Stimulated activated CD8-positive, alpha-beta memory T cell treated with anti-CD3 and anti-CD28 coated beads, Interleukin-7, amount 100 ng/mL, for 1 hour (primary cell): ENCODE measurements at places on chromosomes 4 and X.

- no peak for DNase-seq
Measured at GRCh38 chrX:572538-573124, 58.0 kb upstream of the SHOX start.

GRCh38 chrX:45803383-45803921 is 602.8 kb upstream of the DIPK2B start:
- DNase-seq = no peak

DNA sequence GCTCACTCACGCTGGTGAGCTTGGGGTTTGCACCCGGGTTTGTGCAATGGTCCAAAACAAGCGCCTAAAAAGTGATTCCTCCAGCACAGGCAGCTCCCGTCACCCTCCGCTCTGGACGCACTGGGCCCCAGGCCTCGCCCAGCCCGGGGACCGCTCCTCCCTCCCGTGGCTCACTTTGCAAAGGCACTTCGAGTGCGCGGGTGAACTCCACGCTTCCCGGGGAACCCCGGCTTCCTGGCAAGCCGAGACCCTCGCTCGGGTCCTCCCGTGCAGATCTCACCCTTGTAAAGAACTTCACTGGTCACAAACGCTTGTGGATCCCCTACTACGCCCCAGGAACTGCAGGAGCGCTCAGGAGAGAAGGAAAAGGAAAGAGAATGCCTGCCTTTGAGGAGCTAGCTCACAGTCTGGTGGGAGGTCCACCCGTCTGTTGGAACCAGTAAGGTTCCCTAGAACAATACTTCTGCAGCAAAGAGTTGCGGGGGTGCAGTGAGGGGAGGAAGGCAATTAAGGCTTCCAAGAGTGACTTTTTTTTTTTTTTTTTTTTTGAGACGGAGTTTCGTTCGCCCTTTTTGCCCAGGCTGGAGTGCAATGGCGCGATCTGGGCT is at the start of gene CTPS2:
CTPS2 (minus strand) TSS at position 122 of the 608 bp plus-strand sequence. CDS start 9,767 bp downstream, outside the sequence.
- no peak for DNase-seq

GRCh38 chr4:44927399-44928380 is 201.3 kb upstream of the GNPDA2 start:
- no peak for DNase-seq

GRCh38 chrX:77731821-77732419 is 54.1 kb downstream of the ATRX start:
- DNase-seq = no peak

DNA sequence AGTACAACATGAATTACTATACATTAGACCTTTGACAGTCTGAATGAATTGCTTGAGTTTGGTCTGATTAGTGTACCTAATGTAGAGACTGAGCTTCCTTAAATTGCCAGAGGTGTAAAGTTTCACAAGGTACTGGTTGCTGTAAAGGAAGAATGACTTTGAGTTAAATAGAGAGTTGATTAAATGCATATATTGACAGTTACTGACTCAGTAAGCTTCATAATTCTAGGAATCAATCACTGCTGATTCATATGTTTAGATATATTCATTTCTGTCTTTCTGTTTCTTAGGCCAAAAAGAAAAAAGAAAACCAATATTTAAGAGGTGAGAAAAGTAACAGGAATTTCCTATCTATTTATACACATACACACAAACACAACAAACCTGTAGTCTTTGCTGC is 16.2 kb upstream of the ART3 start:
- DNase-seq = no peak

- DNase-seq = no peak
Measured at GRCh38 chr4:158189422-158189821, 16.6 kb upstream of the GASK1B start.

DNA sequence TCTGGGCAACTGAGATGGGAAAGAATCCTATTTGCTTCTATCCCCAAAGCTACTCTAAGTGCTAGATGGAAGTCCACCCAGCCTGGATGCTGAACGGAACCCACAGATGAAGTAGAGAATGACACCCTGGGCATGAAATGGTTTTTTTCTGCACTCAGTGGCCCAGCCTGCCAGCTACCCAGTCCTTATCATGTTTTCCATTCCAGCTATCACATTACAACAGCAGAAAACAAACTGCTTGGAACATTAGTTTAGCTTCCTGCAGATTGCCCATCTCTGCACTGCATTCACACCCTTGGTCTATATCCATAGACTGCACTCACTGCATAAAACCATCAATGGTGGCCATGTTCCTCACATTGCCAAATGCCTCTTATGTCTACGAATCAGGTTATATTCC is 79.1 kb downstream of the NYX start:
- no peak for DNase-seq

- DNase-seq = no peak
Measured at GRCh38 chrX:17758382-17758781, 21.1 kb downstream of the SCML1 start.

GRCh38 chrX:120021927-120022326 is 55.6 kb downstream of the RHOXF2B start:
- no peak for DNase-seq

- DNase-seq = no peak
Measured at GRCh38 chr4:122450847-122451246, 5.7 kb downstream of the IL2 start.

DNA sequence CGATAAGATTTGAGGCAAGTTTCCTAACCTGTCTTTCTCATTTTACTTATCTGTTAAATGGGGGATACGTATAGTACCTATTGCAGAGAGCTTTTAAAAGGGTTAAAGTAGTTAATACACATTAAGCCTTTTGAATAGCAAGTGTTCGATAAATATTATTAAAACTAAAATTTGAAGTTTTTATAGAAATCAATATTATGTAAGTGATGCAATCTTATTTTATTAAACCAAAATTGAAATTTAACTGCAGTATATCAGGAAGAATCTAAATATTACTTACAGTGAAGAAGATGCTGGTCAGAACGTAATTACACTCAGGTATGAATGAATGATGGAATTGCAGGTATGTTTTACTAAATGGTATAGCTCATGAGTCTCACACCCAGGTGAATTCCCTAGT is 58.0 kb downstream of the ANXA3 start:
- DNase-seq = no peak

GRCh38 chr4:70518716-70519115 is 347 bp downstream of the AMTN start:
- DNase-seq = no peak

GRCh38 chrX:9390693-9391368 is 74.0 kb upstream of the TBL1X start:
- DNase-seq = no peak

- no peak for DNase-seq
Measured at GRCh38 chrX:18354369-18355223, at the start of gene SCML2. Gene SCML2, minus strand, starts transcription at chrX:18354688. Its CDS starts 20,617 bp downstream, at chrX:18334071.

DNA sequence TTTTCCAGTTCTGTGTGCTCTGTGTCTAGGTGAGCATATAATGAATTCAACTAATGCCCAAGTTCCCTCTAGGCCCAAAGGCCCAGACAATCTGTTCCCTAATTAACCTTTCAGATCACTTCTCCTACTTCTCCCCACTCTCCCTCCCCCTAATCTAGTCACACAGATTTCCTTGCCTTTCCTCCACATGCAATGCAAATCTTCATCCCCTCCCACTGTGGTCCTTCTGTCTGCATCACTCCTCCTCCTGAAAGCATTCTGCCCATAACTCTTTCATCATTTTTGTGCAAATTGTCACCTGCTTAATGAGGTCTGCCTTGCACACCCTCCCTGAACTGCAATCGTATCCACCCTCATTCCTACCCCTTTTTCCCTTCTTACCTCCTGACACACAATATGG is 346.6 kb downstream of the FBXO8 start:
- DNase-seq = no peak

DNA sequence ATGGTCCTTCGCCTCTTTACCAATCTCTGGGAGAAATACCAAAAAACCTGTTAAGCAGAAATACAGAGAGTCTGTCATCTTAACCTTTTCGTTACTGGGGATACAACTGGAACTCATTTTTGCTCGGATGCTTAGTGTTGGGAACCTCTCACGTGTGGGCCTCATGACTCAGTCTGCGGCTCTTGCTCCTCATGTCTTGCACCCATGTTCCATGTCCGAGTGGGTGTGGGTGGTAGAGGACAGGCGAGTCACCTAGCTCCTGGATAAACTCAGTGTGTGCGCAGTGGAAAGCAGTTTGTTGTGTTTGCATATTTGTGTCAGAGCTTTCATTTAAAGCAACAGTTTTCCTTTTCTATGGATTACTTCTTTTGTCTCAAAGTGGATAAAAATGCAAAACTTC is 70.6 kb downstream of the TNIP2 start:
- no peak for DNase-seq

GRCh38 chrX:43504394-43504793 is 151.7 kb upstream of the MAOA start:
- no peak for DNase-seq

- no peak for DNase-seq
Measured at GRCh38 chrX:130172127-130172845, 524 bp downstream of the RAB33A start.

GRCh38 chr4:139607502-139608060 is 51.6 kb upstream of the SETD7 start:
- no peak for DNase-seq

GRCh38 chr4:115323106-115323707 is 209.8 kb upstream of the NDST4 start:
- DNase-seq = no peak

DNA sequence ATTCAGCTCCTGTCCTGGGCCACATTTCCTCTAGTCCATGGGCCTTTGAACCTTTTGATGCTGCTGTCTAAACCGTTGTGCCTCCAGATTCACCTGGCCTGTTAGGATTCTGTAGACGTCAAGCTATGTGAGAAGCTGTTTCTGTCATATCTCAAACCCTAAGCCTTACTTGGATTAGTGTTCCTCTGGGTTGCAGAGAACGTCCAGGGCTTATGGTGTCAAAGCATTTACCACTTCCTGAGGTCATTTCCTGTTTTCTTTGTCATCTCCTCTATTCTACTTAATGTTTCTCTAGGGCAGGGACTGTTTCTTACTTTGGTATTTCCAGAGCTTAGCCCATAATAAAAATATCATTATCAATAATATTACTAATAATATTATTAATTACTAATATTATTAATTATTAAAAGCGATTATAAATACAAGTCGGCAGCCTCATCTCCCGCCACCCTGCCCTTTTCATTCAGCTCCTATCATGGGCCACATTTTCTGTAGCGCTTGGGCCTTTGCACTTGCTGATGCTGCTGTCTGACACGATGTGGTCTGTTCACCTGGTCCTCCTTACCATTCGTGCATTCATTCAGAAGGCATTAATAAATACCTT is 19.1 kb downstream of the PRIMPOL start:
- DNase-seq = no peak

DNA sequence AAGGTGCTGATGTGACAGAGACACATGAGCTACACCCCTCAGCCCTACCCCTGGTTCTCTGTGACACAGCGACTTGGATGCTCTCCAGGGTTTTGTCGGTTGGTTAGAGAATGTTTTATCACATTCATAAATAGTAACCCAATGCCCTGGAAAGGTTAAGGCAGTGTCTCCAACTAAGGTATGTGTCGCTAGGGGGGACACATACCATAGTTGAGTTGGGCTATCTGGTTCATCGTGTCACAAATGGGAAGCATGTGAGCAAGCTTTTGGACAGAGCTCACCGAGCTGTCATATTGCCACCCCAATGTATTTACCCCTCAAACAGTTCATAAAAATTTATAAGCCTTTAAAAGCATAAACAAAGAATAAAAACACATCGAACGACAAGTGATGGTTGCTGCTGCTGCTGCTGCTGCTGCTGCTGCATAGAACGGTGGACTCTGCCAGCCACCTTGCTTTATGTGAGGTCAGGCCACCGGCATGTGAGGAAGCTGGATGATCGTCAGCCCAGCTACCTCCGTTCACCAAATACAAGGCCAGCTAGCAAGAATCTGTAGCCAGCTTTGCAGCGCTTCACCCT is 55.9 kb downstream of the STOX2 start:
- DNase-seq = no peak

GRCh38 chr4:83931659-83932438 is 395.9 kb downstream of the GPAT3 start:
- no peak for DNase-seq

DNA sequence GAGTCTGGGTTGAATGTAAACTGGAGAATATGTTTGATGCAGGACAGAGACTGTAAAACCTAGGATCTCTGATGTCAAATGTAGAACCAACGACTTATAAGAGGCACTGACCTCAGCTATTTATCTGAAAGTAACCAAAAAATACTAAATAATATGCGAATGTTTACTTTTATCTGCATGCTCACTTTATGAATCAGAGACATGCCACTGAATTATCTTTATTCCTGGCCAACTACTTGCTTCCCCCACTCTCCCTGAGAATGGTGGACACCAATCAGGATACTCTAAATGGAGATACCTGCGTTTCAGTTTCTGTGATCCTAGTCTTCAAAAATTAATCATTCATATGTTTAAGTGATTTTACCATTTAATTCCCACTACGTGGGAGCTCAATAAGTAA is 1038.4 kb upstream of the PABPC4L start:
- DNase-seq = no peak

DNA sequence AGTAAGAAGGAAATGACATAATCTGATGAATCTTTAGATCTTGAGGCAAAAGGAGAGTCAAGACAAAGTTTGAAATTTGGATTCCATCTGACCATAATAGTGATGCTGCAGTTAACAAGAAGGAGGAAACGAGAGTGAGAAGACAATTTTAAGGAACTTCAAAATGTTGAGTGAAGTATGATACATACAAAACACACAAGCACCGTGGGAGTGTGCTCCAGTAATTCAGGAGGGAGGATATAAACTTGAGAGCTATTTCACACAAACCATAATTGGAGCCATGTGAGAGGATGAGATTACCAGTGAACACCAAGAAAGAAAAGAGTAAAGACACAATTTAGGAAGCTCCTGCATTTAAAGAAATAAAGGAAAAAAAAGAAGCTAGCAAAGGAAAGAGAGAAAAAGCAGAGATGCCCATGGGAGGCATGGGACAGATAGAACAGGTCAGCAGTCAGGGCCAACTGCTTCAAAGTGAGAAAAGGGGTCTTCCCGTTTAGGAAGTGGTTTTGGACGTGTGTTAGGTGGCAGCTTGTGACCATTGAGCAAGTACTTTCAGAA is 150.7 kb upstream of the SLC7A11 start:
- no peak for DNase-seq

DNA sequence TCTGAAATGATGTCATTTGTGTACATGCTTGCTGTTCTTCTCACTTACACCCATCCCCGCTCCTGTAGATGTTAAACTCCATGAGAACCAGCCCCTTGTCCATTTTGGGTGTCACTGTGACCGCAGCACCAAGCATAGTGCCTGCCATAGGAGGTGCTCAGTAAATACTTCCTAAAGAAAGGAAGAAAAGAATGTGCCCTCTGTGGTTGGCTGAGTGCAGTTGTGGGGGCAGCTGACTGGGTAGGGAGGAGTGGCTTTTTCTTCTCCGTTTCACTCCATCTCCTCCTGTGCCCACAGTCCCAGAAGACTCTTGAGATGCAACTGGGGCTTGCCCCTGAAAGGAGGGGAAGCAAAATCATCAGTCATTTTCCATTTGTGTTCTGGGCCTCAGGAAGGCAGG is 25.5 kb downstream of the PHEX start:
- no peak for DNase-seq

- no peak for DNase-seq
Measured at GRCh38 chr4:158783785-158784184, 15.0 kb downstream of the FNIP2 start.

GRCh38 chr4:48047421-48047844 is 30.9 kb downstream of the NIPAL1 start:
- DNase-seq = peak; percentile 63
